Mesenteric fat pad (tissue), 1 donor: ENCODE measurements at places on chromosomes 1 and 21. TPM values are rescaled to one million over a fixed set of nuclear protein-coding genes. Genes with fewer than 3 reads are reported as not detected.

DNA sequence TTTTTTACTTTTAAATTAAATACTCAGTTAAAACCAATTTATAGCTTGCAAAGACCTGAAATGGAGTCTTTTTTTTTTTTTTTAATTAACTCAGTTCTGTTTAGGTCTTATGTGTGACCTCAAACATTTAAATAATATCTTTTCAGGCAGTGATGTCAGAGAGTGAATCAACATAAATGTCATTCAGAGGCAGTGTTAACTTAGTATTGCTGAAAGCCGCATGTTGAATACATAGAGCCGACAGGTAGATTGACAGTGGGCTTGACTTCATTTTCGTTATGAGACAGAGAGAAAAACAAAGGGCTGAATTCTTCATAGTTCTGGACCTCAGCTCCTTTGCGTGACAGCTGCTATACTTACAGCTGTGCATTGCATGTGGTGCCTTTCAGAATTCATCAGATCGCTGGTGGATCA is 51.5 kb downstream of the PRDM2 start:
- no peak for DNase-seq

Gene GALNT2
- 144 TPM for total RNA-seq

GRCh38 chr1:59315529-59316463 is 18.9 kb downstream of the FGGY start:
- DNase-seq = no peak

DNA sequence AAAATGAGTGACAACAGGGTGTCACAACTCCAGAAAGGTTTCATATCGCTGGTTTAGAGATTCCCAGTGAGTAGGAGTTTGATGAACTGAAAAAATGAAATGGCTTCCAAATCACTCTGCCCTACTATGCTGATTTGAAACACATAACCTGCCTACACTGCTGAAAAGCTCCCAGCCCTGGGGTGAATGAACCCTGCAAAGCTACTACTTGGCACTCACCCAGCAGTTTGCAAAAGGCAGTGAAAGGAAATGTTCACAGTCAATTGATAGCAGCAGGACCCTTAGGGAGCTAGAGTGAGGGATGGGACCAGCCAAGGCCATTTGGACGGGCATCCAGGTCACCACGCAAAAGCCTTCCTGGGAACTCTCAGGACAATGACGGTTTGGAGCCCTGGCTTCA is 44.4 kb upstream of the SRP9 start:
- DNase-seq = no peak

Gene KCNA10
- not detected for total RNA-seq

DNA sequence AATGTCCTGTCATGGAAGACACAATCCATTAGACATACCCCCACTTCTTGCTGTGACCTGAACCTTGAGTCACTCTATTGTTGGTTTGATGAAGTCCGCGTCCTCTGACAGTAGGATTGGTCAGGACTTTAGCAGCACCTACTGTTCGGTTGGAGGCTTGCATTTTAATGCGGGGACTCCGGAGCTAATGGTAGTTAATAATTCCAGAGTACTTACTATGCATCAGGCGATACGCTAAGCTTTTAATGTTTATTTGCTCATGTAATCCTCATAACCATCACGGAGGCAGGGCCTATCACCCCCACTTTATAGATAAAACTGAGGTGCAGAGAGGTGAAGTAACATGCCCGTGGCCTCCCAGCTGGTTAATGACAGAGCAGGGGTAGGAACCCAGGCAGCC is 7.9 kb upstream of the ELF3 start:
- DNase-seq = no peak

Gene MPL
- total RNA-seq = 0.39 TPM

Gene C1orf87
- not detected for total RNA-seq

Gene SLC35F3
- total RNA-seq = not detected

- no peak for DNase-seq
These were observed 40.0 kb downstream of the ZSCAN20 start for GRCh38 chr1:33512226-33513011.

Gene PEX19
- 144 TPM for total RNA-seq

Gene FCRL4
- not detected for total RNA-seq

Gene NUAK2
- 1.6 TPM for total RNA-seq

GRCh38 chr1:230866171-230867070 is 1.9 kb downstream of the C1orf198 start:
- no peak for DNase-seq

GRCh38 chr1:8464377-8464776 is 146.5 kb downstream of the SLC45A1 start:
- DNase-seq = no peak

Gene GJA4
- 26.4 TPM for total RNA-seq

DNA sequence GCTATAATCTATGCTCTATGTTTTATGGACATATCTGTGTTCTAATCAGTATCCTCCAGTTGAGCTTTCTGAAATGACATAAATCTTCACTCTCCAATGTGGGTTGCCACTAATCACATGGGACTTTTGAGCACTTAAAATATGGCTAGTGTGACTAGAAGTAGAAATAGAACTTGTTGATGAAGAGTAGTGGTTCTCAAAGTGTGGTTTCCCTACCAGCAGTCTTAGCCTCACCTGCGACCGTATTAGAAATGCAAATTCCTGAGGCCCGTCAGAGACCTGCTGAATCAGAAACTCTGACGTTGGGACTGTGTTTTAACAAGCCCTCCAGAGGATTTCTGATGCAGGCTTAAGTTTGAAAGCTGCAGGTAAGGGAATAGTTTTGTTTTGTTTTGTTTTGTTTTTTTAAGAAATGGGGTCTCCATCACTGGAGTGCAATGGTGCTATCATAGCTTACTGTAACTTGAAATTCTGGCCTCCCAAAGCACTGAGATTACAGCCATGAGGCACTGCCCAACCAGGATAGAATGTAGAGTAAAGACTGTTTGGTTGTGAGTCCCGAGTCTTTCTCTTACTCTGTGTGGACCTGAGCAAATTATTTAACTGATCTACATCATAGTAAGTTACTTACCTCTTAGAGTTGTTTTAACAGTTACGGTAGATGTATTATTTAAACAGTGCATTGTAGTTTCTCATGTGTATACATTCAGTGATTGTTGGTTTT is 21.7 kb downstream of the GLRX2 start:
- no peak for DNase-seq

- no peak for DNase-seq
These were observed 3.4 kb upstream of the EEIG2 start for GRCh38 chr1:108556499-108556898.

GRCh38 chr1:197896301-197896700 is 6.1 kb upstream of the C1orf53 start:
- no peak for DNase-seq

GRCh38 chr1:21289700-21290545 is at the start of gene ECE1:
ECE1 (minus strand) TSS chr1:21290463; CDS start chr1:21290414, 49 bp downstream.
- DNase-seq = peak; percentile 94

DNA sequence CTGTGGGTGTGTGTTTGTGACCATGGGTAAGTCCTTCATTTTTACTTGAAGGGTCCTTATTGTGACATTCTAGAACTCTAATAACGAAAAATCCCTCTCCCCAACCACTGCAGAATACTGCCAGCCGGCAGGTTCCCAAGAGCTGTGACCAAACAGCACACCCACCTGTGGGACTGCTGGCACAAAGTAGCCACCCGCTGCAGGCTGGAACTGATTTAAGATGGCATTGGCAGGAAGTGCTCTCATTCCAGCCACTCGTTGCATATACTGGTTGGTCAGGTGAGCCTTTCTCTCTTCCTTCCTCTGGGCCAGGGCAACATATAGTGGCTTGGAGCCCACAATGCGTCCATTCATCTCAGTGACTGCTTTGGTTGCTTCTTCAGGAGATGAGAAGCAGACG is 11.6 kb downstream of the PABPC4 start:
- DNase-seq = peak; percentile 45

Gene S1PR1
- total RNA-seq = 118 TPM

- DNase-seq = no peak
These were observed 9.4 kb downstream of the PIGP start for GRCh38 chr21:37063433-37063832.

GRCh38 chr1:18241891-18242290 is 134.3 kb downstream of the IGSF21 start:
- DNase-seq = no peak

DNA sequence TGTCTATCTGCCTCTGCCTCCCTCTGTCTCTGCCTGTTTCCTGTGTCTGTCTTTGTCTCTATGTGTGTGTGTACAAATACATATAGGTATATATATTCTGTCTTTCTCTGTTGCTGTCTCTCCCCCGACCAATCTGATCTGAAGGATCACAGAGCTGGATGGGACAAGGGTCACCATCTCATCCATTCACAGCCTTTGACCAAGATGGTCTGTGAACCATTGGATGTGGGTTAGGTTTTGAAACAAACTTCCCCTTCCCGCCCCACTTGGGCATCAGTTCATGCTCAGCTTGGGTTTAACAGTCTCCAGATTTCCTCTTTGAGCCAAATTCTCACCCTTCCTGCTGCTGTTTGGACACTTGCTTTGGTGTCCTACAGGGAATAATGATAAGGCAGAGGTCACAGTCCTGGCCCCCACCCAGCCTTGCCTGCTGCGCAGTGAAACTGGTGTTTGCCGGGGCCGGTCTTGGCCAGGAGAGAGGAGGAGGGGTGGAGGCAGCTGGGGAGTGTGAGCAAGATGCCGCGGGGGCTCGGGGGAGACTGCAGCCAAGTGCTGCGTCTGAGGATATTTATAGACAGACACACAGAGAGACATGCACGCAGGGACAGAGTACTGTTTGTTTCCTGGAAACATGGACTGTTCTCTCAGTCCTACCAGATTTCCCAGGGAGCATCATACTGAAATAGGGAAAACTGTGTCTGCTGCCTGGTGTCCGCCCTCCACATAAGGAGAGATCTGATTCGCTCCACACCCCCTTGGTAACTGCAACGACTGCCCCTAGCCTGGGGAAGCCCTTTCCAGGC is 27.0 kb upstream of the BTG2 start:
- DNase-seq = peak; percentile 95

GRCh38 chr1:204499511-204500468 is 5.2 kb upstream of the PIK3C2B start:
- no peak for DNase-seq

DNA sequence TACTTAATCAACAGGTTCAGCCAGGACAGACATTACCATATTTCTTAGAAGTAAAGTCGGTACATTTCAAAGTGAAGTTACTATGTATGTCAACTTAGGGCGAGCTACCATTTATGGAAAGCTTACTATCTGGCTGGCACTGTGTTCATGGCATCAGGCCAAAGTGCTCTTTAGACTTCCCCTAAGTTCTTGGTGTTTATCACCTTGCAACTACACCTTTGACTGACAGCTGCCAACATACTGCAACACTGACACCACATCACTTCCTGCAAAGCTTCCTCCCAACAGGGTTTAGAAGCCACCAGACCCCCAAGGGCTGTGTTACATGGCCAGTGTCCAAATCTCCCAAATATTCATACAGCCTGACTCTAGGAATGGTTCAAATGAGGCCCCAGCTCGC is 61.0 kb downstream of the TIAM1 start:
- no peak for DNase-seq

DNA sequence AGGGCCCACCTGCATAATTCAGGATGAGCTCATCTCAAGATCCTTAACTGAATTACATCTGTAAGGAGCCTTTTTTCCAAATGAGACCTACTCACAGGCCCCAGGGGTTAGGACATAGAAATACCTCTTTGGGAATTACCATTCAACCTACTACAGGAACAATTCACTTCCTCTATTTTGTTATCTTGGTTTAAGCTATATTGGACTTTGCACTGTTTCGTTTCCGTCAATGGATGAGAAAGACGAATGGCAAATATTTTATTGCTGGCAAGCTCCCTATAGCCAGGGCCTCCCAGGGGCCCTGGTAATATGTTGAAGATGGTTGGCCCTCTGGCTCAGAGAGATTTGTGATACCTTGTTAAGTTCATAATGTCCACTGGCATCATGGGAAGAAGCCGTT is 384.2 kb upstream of the DUSP10 start:
- no peak for DNase-seq

GRCh38 chr1:54325284-54325683 is 80.9 kb downstream of the SSBP3 start:
- DNase-seq = no peak

- no peak for DNase-seq
These were observed 15.1 kb downstream of the TRIM45 start for GRCh38 chr1:117106478-117106877.

- no peak for DNase-seq
These were observed 30.0 kb downstream of the ADAMTS1 start for GRCh38 chr21:26815197-26815596.

GRCh38 chr21:18499761-18500376 is 96.3 kb upstream of the TMPRSS15 start:
- DNase-seq = no peak

DNA sequence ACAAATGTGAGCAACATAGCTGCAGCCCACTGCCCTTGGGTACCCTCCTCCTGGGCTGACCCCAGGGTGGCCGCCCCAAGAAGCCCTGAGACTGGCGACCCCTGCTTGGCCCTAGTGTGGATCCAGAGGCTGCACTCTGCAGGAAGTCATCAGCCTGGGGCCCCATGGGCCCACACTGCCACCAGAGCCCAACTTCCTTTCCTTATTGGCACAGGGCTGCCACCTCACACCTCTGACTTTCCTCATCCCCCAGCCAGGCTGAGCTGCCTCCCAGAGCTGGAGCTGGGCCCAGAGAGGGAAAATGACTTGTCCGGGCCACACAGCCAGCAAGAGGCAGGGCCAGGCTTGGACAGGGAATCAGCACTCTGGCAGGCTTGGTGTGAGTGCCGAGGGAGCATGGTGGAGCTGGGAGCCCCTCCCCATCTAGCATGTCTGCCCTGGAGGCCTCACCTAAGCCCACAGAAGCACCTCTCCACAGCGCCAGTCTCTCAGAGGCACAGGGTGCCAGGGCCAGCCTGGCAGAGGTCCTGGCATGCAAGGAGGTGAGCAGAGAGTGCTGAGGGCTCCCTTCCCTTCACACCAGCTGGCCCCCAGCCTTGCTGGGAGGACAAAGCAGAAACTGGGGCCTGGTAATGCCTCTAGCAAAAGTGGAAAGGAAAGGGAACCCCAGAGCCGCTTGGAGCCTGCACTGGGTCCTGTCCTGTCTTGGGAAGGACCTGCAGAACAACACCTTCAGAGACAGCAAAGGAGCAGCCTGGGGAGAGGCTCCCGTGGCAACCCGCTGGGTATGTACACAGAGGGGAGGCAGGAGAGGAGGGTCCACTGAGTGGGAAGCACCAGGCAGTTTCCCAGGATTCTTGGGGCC is 3.2 kb downstream of the RAP1GAP start:
- DNase-seq = peak; percentile 81

- no peak for DNase-seq
These were observed 400.3 kb downstream of the LTN1 start for GRCh38 chr21:28592205-28592865.

GRCh38 chr1:8165595-8166360 is 139.7 kb upstream of the ERRFI1 start:
- DNase-seq = no peak

Gene IFNAR1
- total RNA-seq = 88.8 TPM

GRCh38 chr1:150804671-150805070 is 3.4 kb downstream of the CTSK start:
- no peak for DNase-seq

Gene RIMS3
- total RNA-seq = 1.2 TPM

Gene EPHB2
- total RNA-seq = 5.7 TPM

- DNase-seq = no peak
These were observed 2.1 kb upstream of the ITLN1 start for GRCh38 chr1:160887071-160887470.

GRCh38 chr1:239184561-239185244 is 201.7 kb upstream of the CHRM3 start:
- DNase-seq = no peak
